ENCODE measurements at places on chromosomes 3 and 15.

- no peak for DNase-seq
Observed at GRCh38 chr3:126432361-126433104, 37.8 kb downstream of the CFAP100 start.

DNA sequence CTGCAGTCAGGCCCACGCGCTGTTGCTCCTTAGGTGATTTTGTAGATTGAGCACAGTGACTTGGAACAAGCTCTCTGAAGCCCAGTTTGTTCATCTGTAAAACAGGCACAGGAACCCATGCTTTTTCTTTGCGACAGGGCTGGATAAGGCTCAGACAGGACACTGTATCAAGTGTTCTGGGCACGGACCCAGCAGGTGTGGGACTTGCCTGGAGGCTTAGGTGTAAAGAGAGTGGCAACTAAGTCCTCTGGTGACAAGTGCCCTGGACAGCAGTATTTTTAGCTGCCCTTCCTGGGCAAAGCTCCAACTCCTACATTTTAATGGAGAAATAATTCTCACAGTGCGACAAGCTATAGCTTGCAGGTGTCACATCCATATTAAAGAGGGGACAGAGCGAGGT, 32.2 kb downstream of the CD276 start:
- DNase-seq = no peak

DNA sequence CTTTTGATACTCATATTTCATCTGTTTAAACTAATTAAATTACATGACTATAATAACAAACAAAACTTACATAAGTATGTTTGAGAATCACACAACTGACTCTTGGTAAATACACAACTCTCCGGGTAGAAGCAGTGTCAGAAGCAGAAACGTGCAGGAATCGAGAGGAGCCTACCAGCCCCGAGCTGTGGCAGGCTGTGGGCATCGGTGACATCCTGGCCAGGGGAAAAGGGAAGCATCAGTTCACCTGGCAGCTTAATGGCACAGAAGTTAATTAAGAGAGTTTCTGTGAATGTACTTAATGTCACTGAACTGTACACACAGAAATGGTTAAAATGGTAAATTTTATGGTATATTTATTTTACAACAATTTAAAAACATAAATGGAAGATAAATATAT, 90.2 kb downstream of the CRTC3 start:
- DNase-seq = no peak

GRCh38 chr3:45793482-45794176, 2.7 kb downstream of the SLC6A20 start:
- DNase-seq = no peak

DNA sequence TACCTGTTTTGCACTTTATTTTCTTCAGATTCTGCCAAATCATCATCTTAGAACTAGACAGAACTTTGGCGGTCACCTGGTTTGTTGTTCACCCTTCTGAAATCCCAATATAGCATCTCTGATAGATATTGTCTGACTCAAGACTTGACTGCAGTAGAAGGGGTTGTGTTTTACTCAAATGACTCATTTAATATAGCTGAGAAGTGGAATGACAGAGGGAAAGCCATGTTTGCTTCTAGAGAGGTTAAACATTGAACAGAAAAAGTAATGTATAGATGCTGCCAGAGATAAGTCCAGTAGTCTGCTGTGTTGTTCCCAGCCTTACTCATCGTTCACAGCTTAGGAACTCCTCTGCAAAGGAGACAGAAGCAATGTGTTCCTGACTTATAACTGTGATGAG, 402.0 kb downstream of the AGBL1 start:
- DNase-seq = no peak

Data from activated CD4-positive, alpha-beta T cell treated with anti-CD3 and anti-CD28 coated beads, Interleukin-2, amount 50 U/mL, for 48 hours (primary cell).